Activated naive CD4-positive, alpha-beta T cell treated with anti-CD3 and anti-CD28 coated beads, Interleukin-2, amount 50 U/mL, for 72 hours (primary cell): ENCODE measurements at places on chromosomes 4 and X. TPM values are rescaled to one million over a fixed set of nuclear protein-coding genes. Genes with fewer than 3 reads are reported as not detected.

DNA sequence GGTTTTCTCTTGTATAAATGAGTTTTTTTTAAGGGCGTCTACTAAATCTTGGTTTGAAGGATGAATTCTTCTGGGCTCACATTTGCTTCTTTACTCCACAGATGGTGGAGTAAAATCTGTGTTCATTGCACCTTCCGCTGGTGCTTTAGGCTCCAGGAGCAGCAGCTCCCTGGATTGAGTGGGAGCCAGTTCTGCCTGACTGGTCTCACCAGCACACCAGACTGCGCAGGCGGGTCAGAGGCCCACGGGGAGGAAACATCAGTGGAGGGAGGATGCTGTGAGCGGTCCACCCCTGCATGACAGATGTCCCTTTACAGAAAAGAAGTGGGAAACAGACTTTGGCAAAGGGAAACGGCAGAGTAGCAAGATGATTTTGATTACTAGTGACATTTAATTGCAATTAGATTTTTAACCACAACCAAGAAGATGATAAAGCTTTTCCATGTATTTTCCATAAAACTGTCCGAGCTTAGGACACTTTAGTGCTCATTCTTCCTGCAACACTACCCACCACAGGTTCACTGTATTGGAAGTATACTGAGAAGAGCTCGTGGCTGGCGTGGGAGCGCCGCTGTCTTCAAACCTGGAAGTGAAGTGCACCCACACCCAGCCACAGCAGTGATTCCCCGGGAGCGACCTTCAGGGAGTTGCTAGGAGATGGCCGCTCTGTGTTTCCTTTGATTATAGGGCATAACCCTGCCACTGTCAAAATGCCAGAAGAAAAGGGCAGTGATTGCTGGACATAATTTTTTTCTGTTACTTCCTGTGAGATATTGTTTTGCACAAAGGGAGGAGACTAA is 95.2 kb downstream of the SORBS2 start:
- no peak for DNase-seq

GRCh38 chr4:112327965-112328733 is 31.0 kb downstream of the ALPK1 start:
- DNase-seq: peak; percentile 7

- DNase-seq: no peak
These were observed 30.3 kb downstream of the SLC10A6 start for GRCh38 chr4:86818841-86819240.

CENPVL1 gene
- not detected for total RNA-seq

DNA sequence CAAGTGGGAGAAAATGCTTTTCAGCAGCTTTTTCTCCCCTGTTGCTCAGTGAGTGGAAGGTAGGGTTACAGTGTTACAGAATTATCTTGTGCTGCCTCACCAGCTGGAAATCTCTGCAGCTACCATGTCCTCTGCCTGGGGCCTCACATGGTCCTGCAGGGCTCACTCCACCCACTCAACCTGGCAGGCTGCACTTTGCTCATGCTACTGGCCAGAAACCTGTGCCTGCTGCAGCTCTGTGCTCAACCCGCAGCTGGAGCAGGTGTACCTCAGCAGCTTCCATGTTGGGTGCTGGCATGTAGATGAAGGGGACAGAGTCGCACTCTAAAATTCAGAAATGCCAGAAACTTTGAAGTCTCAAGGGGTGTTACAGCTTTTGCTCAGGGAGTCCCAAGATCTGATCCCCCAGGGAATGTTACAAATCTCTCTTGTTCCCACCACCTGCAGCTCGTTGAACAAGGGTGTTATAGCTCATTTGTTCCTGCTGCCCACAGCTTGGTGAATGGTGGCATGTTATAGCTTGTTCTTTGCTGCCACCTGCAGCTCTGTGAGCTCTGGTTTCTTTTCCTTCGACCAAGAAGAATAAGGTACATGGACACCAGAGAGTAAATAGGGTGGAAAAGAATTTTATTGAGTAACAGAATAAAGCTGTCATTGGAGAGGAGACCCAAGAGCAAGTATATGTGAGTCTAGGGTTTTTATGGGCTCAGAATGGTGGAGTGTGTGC is 845.8 kb downstream of the TECRL start:
- no peak for DNase-seq

DNA sequence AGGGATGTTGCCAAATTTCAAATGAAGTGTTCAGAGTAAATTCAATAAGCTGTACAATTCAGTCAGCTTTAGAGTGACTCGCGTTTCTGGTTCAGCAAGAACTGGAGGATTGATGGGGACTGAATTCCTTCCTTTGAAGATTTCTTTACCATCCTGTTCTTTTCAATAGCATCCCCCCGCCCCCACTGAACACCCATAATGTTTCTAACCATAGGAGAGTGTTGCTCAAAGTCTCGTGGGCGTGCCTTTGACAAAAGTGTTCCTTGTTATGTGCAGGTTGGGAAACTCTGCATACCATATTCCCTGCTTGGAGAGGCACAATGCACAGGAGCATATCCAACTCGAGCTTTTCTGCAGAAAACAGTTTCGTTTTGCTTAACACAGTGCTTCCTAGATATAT is 323.5 kb upstream of the CASK start:
- DNase-seq: no peak

CCNB3 gene
- total RNA-seq: 0.71 TPM

- no peak for DNase-seq
These were observed 2.1 kb downstream of the ABHD18 start for GRCh38 chr4:127967141-127967775.

MXRA5 gene
- not detected for total RNA-seq

- no peak for DNase-seq
These were observed 326.6 kb downstream of the GPAT3 start for GRCh38 chr4:83862471-83862870.

DNA sequence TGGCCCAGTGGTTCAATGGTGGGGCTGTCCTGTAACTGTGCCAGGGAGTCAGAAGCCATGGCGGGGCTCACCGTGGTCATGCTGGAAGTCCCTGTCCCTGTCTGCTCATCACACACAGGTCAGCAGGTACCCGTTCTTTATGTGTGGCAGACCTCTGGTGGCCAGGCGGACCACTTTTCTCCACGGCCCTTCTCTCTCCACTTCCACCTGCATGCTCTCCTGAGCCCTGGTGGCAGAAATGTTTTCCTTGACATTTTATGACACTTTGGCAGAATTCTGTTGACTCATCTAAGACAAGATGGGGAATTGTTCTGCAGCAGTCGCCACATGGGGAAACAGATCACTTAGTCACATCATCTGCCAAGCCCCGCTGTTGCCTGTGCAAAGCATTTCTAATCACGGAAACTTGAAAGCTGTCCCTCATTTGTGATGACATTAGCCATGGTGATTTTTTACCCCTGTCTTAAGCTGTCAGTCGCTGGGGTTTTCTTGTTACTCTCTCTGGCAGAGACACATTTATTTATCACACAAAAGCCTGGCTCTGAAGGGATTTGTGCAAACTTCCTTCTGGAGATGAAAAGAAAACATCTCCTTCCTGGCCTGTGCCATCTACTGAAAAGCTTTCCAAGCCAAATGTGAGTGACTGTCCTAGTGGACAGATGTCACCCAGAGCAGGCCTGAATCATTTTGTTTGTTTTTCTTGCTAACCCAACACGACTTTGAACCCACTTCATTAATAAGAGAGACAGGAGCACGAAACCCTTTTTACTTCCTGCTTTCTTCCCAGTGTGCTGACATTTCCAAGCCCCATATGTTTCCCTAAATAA is 38.8 kb upstream of the STIM2 start:
- no peak for DNase-seq

DNA sequence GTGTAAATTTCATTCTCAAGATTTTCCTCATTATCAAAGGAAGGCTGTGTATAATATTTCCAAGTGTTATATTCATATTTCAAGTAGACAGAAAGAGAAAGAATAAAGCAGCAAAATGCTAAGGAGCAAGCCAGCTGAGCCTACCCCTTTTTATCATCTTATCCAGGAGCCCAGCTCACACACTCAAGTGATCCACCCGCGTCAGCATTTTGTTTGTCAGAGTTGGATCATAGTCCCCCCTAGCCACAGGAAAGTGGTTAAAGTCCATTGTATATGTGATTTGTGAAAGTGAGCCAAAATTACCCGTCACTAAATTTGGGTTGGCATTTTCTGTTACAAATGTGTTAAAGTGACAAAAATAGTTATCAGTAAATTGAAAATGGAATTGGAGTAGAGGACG is 289.3 kb upstream of the CTSO start:
- no peak for DNase-seq

- DNase-seq: no peak
These were observed 146.5 kb downstream of the RBM47 start for GRCh38 chr4:40482985-40483647.

MND1 gene
- total RNA-seq: 27.9 TPM

- no peak for DNase-seq
These were observed 731 bp upstream of the GPC3 start for GRCh38 chrX:133985967-133986683.

DNA sequence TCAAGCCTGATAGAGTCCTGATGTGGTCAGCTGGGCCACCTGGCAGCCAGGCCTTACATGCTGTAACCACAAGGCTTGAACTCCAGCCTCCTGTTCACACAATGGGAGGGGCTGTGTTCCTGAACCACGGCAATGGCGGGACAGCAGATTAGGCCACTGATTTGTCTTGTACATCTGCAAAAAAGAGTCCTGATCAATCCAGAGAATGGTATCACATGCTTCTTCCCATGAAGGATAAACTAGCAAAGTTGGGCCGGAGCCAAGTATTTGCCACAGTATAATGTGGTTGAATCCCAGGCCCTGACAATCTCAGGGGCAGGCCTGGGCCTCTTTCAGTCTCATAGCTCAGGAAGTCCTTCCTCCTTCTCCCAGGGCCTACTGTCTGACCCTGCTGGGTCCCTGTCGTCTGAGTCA is 2182.5 kb upstream of the AGA start:
- no peak for DNase-seq
